OCI-LY7 (cell line): ENCODE measurements at places on chromosomes 1 and 21.

DNA sequence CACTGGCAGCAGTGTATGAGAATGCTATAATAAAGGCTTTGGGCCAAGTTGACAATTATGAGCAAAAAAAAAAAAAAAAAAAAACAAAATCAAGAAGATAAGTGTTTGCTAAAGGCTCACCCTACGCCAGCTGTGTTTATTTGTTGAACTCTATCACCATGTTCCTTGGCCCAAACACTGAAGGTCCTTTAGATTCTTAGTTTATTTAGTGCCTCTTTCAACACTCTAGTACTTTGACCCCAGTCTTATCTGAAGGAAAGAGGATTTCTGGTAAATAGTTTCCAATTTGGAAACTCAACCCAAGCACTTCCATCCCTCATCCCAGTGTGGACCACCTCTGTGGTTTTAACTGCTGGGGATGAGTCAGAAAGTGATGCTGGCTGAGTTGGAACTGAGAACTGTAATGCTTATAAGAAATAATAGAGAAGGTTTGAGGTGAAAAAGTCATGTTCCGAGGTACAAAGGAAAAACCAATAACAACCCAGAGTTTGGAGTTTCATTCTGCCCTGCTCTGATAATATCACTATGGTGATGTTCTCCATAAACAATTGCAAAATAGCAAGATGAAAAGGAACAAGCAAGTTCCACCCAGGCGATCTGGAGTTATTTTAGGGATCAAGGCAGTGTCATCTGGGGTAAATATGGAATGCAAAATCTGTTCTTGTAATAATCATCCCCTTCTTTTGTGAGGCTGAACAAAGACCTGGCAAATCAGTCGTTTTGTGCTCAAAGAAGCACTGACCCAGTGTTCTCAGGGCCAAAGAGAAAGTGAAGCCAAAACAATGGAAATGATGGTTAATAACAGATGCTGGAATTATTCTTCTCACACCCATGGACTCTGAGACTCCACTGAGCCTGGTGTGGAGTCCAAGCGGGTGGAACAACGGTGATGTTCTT, 19.7 kb upstream of the CAPZB start:
- DNase-seq = no peak

DNA sequence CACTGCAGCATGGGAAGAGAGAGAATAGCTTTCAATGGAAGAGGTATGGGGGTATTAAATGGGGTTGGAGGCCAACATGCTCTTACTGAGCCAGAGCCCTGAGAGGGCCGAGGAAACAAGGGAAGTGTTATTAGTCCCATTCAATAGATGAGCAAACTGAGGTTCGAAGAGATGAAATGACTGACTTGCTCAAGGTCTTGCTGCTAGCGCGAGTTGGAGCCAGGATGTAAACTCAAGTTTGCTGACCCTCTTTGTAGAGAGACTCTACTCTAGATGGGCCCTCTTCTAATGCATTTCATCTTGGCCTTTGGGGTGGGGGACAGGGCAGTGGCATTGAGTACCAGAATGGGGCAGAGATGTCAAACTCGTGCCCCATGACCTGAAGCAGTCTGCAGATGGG, 319.5 kb downstream of the RPS6KC1 start:
- no peak for DNase-seq

DNA sequence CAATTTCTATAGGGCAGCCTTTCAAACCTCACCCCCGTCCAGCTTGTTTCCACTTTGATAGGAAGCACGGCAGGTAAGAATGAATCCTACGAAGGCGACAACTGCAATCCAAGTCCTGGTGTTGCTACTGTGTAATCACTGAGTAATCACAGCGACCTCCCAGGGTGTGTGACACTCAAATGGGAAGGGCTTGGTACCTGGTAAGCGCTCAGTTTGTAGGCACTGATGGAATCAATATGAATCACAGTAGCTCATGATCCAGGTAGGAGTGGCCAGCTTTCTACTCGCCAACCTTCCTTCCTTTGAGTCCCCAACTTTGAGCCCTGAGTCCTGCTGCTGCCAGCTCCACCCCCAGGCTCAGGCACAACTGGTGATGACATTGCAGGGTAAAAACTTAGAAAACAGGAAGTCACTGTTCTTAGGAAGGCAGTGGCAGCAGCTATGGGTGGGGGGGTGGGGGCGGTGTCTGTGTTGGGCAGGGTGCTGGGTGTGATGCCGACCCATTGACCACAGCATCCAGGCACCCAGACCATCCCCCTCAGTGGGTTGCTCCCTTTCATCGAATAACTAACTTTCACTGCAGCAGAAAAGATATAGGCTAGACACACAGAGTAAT, 70.7 kb downstream of the CD247 start:
- peak; percentile 80 for DNase-seq

GRCh38 chr1:167905182-167905581, 8.8 kb downstream of the ADCY10 start:
- no peak for DNase-seq

DNA sequence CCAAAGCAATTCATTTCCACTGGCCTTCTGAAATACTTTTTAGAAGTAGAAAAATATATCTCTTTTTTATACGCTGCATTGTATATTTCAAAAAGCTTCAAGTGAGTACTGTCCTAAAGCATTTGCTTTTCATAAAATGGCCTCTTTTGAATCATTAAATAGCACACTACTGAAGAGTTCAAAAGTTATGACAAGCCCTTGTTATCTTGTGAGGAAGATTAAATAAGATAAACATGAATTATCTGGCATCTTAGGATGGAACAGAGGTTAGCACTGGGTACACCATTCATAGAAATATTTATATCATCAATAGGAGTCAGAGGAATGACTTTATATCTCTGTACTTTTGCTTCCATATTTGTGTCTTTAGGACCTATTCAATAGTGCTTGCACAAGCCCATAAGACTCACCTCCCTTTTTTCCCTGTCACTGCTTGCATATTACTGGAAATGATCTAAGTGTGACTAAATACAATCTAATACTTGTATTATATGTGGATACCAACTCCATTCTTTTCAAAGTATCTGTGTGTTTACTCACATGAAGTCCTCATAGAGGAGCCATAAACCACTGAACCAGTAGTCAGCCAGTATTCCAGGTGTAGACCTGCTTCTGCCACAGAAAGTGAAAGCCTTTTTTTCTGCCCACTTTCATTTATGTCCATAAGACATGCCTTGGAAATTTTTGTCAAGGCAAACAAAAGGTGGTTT, 274.2 kb upstream of the C1orf105 start:
- DNase-seq = no peak

GRCh38 chr21:30271156-30271555, 11.6 kb downstream of the KRTAP24-1 start:
- DNase-seq = no peak

- DNase-seq = no peak
These were observed 41.4 kb upstream of the CCDC190 start for GRCh38 chr1:162902416-162902815.

- DNase-seq = no peak
These were observed 82.4 kb upstream of the C21orf91 start for GRCh38 chr21:17901458-17902079.

DNA sequence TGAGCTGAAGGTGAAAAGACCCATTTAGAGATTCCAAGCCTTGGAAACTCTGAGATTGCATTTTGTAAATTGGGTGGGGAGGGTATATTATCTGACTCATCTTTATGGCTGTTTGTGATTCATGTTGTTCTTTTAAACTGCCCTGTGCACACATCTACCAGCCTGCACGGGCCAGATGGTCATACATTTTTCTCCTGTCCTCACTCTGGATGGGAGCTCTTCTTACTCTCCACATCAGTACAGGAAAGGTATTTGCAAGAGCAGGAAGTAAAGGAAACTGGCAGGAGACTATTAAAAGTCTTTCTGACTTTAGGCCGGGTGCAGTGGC, 14.3 kb upstream of the NMNAT2 start:
- no peak for DNase-seq

GRCh38 chr1:55718758-55719671, 503.9 kb upstream of the USP24 start:
- no peak for DNase-seq

- no peak for DNase-seq
These were observed 20.1 kb upstream of the PEX10 start for GRCh38 chr1:2432441-2432844.

DNA sequence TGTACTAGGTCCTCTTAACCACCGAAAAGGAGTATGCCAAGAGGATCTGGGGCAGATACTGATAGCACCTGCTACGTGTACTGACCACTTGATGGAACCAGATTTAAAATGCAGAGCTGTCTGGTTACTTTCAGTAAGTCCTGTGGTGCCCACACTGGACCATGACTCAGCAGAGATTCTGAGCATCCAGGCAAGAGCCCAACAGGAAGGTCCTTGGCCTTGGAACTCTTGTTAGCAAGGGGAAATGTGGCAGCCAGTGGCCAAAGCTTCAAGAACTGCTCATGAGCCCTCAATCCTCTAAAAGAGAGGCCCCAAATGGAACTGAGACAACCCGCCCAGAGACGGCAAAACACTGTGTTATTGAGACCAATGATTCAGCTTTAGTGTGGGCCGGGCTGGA, 4.2 kb upstream of the GJB5 start:
- no peak for DNase-seq

DNA sequence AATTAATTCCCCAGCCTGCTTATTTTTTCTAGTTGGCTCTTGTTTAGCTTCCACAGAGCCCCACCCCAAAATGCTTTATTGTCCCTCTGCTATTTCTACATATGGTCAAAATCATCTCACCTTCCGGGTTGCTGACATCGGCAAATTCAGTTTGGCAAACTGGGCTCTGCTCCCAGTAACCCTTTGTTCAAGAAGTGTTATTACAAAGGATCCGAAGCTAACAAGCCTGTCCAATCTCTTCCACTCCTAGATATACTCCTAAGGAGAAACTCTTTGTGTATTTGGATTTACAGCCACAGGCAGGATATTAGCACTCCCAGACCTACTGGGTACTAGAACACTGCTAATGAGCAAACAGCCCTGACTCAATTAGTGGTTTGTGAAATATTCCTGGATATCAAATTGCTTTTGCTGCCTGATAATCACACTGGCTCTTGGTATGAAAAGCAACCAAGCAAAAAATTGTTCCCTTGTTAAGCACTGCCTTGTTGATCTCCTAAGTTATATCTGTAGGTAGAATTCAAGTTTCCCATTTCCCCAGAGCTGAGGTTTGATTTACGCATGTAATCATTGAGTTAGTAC, 4.0 kb downstream of the JUN start:
- DNase-seq = no peak

DNA sequence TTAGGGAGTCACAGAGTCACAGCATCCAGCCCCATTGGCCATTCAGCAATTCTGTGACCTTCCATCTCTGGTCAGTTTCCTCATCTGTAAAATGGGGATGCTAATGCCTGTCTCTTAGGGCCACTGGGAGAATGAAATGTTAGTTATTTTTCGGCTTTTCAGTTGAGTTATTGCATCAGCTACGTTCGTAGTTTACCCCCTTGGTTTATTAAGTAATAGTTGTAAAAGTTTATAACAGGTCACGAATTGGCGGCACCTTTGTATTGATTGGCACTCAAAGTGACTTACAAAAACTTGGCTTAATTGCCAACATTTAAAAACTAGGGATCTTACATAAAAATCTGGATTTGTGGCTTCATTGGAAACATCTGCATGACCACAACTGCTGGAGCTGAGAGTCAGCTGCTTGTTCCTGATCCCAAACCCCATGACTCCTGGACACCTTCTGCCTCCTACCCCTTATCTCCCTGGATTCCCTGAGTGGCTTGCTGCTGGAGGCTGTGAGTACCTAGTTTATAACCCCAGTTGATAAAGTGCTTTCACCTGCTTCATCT, 23.0 kb upstream of the SLC1A7 start:
- no peak for DNase-seq

- no peak for DNase-seq
These were observed 43.5 kb downstream of the PRKAA2 start for GRCh38 chr1:56688522-56689026.

GRCh38 chr21:36820176-36821031, 121.5 kb downstream of the SIM2 start:
- no peak for DNase-seq

- no peak for DNase-seq
These were observed 26.7 kb upstream of the ZBTB8B start for GRCh38 chr1:32438136-32438535.

- peak; percentile 26 for DNase-seq
These were observed 569 bp upstream of the WARS2 start for GRCh38 chr1:119141020-119141424.

DNA sequence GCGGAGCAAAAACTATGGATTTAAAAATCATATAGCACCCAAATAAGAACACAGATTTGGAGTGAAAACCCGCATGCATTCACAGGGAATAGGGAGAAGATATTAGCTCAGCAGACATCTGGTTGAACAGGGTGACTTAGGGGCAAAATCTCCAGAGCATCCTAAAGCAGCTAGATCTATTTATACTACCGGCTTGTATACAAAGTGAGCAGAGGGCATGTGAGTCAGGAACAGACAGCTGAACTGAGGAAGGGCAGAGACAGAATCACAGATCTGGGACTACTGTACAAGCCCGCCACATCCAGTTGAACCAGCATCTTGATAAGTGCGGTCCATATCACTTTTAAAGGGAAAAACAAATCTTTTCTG, 35.2 kb upstream of the EXOSC10 start:
- DNase-seq = no peak

- no peak for DNase-seq
These were observed 17.3 kb downstream of the CSF1 start for GRCh38 chr1:109927911-109928321.

DNA sequence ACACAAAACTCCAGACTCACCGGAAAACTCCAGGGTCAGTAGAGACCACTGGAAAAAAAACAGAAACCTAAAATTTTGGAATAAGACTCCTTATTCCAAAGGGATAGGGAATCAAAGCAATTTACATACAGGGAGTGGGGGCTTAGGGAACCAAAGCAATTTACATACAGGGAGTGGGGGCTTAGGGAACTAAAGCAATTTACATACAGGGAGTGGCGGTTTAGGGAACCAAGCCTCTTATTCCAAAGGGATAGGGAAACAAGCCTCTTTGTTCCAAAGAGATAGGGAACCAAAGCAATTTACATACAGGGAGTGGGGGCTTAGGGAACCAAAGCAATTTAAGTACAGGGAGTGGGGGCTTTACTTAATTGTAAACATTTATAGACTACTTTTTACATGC, 28.4 kb upstream of the TTLL7 start:
- DNase-seq = no peak

DNA sequence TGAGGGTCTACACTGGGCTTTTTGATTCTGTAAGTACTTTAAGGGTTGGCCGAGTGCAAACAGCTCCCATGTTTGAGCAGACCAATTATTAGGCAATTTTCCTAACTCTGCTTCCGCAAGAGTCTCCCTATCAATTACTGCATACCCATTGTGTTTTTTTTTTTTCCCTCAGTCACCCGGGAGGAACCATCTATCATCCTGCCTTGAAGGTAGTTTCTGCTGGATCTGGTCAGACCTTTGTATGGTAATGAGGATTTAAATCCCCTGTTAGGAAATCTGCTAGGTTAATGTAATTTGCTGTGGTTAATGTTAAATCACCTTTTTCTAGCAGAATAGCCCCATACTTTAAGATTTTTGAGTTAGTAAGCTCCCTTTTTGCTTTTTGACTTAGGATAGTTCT, 40.8 kb upstream of the WARS2 start:
- DNase-seq = no peak

DNA sequence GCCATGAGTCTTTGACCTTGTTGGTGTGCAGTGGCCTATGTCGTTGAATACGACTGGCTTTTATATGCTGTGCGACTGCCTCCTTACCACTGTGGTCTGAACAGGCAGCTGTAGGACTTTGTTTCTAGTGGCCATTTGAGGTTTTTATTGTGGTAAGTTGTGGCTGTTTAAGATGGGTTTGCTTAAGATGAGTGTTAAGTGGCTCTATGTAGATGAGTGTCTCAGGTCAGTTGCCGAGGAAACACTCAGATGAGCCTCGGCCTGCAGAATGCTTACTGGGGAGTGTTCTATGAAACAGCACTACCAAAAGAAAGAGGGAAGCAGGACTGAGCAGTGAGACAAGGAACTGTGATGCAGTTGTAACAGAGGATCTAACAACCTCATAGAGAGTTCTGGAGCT, 14.9 kb upstream of the CD1C start:
- DNase-seq = no peak
